ENCODE measurements at places on chromosomes 13 and 19. TPM values are rescaled to one million over a fixed set of nuclear protein-coding genes. Genes with fewer than 3 reads are reported as not detected.
A peak's percentile ranks its signal among the peaks of the same experiment; 100 is the strongest.

DNA sequence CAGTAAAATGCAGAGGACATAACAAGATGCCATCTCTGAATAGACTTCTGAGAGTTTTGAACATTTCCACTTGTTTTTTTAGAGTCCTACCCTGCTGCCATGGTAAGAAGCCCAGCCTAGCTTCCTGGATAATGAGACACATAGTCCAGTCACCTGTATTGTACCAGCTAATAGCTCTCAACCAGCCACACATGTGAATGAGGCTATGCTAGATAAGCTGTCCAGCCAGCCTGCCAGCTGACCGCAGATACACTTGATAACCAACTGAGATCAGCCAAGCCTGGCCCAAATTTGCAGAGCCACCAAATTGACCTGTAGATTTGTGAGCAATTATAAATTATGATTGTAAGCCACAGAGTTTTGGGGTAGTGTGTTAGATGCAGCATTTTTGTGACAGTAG is 10.7 kb downstream of the RFXAP start:
- H3K36me3 ChIP-seq = no peaks in the 10 kb centered on the region
- H3K27me3 ChIP-seq = no peaks in the 10 kb centered on the region
- H3K4me1 ChIP-seq = peaks cover 5% of the 10 kb centered on the region
- no peak overlapping the region for H3K27ac ChIP-seq

GRCh38 chr13:112443191-112443994 is 67.2 kb downstream of the SPACA7 start:
- H3K27me3 ChIP-seq = peaks cover 17% of the 10 kb centered on the region
- H3K4me1 ChIP-seq = no peaks in the 10 kb centered on the region
- DNase-seq = peak; percentile 40
- no peak overlapping the region for H3K27ac ChIP-seq

- H3K36me3 ChIP-seq = no peaks in the 10 kb centered on the region
- no peak for DNase-seq
- no peak overlapping the region for H3K27ac ChIP-seq
- H3K4me1 ChIP-seq = no peaks in the 10 kb centered on the region
- no peak overlapping the region for H3K4me3 ChIP-seq
Measured at GRCh38 chr13:32403108-32403507, 24.8 kb downstream of the N4BP2L1 start.

DNA sequence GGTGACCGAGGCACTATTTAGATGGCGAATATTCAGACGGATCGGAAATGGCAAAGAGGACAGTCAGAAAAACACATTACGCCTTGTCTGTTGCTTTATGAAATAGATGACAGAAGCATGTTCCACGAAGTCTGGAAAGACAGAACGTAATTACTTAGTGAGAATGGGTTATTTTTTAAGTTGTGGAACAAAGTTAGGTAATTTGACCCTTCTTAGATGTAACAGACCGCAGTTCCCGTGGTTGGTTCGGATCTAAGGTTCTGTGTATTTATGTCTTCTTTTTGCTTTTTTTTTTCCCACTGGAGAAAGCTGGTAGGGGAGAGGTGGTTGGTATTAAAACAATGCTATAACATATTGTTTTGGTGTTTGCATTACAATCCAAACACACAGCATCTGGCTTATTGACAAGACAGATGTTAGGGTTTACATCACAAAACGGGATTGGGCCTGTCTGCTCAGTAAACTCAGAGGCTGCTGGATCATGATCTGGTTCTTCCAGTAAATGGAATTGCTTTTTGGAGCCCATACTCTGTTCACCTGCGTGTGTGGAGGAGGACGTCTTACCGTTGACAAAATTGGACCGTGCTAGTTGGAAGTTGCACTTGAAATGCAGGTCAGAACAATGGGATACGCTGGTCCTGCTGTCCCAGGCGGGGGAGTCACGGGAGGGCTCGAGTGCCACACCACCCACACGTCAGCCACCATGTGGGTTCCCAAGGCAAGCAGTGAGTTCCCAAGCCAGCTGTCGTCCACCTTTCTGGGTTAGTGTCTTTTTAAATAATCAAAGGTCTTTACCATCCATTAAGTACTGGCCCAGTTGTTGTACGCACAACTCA is 13.8 kb downstream of the ATP11A start:
- H3K36me3 ChIP-seq = no peaks in the 10 kb centered on the region
- H3K27me3 ChIP-seq = no peaks in the 10 kb centered on the region
- H3K27ac ChIP-seq = no peak overlapping the region
- no peaks in the 10 kb centered on the region for H3K4me1 ChIP-seq
- DNase-seq = no peak
- no peak overlapping the region for H3K4me3 ChIP-seq

GRCh38 chr19:33758541-33759013 is 38.1 kb upstream of the KCTD15 start:
- H3K4me1 ChIP-seq = no peaks in the 10 kb centered on the region
- no peak overlapping the region for H3K27ac ChIP-seq
- no peak overlapping the region for H3K4me3 ChIP-seq
- no peaks in the 10 kb centered on the region for H3K27me3 ChIP-seq
- no peak for DNase-seq

DNA sequence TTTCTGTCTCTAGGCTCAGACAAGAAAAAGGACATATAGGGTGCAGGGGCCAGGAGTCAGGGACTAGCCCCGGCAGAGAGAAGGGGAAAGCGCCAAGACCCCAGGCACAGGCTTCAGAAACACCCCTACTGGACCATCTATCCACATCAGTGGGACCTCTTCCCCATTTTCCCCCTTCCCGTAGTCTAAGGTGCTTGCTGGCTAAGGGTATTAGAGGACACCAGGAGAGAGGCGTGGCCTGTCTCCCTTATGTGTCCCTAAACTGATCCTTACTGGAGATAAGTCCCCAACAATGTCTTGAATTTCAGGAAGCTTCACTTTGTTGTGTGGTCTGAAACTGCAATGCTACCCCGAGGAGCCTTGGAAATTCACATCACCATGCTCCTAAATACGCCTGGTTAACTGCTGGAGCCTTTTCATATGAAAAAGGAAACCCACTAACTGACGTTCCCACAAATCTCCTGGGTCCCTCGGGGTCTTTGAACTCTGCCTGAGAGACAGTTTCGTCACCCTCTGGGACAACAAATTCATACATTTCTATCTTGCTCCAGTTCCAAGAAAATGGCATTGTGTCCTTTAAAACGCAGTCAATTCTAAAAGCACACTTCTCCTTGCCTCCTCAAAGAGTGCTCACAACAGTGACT is 197.7 kb downstream of the COL4A1 start:
- no peaks in the 10 kb centered on the region for H3K27me3 ChIP-seq
- no peak overlapping the region for H3K4me3 ChIP-seq

DNA sequence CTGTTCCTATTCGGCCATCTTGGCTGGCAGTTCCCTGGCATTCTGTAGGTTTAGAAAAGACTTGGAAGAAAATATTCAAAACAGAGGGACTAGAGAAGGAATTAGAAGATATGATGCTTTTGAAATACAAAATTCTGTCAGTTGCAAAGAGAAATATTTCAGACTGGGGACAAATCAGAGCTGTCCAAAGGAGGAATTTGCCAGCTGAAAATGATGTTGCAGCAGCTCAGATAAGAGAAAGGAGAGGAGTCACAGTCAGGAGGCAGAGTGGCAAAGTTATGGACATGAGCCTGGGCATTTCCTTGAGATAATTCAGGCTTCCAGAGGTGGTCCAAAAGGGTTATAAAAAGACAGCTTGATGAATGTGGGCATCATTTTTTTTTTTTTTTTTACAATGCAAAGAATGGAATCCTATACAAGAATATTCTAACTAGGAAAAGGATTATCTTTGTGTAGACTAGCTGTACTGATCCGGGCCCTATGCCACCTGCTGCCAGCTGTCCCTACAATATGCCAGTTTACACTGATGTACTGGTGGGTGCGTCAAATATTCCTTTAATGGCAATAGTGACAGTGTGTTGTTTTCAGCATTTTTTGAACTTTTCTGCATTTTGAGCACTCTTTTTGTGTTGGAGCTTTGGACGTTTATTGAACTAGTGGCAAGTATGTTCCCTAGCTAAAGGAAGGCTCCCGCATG is 31.8 kb upstream of the CBY2 start:
- no peak overlapping the region for H3K4me3 ChIP-seq
- no peak for DNase-seq
- no peaks in the 10 kb centered on the region for H3K36me3 ChIP-seq
- H3K27ac ChIP-seq = no peak overlapping the region
- no peaks in the 10 kb centered on the region for H3K4me1 ChIP-seq

DNA sequence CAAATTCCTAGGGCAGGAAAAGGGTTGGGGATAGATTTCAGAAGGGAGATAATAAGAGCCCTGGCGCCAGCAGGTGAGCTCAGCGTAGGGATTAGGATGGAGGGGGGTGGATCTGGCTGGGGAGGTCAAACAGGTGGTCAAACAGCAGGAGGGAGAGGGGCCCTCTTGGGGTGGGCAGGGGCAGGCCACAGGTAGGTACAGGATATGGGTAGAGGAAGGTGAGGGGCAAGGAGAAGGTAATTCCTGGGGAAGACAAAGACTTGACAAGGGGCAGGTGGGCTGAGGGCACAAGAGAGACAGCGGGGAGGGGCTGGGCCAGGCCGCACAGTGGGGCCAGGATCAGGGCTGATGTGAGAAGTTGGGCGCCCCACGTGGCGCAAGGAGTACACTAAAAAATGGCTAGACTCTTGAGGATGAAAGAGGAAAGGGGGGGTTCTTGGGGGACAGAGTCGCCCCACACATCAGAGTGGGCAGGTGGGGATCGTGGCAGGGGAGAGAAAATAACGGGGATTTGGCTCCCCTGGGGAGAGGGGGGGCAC is 713 bp downstream of the KRI1 start:
- no peaks in the 10 kb centered on the region for H3K27me3 ChIP-seq
- peaks cover 37% of the 10 kb centered on the region for H3K4me1 ChIP-seq
- DNase-seq = peak; percentile 45
- peak overlapping the region; percentile 58 for H3K4me3 ChIP-seq

GRCh38 chr13:107035778-107036177 is 467.8 kb upstream of the ARGLU1 start:
- H3K27ac ChIP-seq = no peak overlapping the region
- no peak for DNase-seq
- no peaks in the 10 kb centered on the region for H3K27me3 ChIP-seq
- no peaks in the 10 kb centered on the region for H3K4me1 ChIP-seq
- no peaks in the 10 kb centered on the region for H3K36me3 ChIP-seq
- H3K4me3 ChIP-seq = no peak overlapping the region

The FAAP24 gene
- not detected for total RNA-seq

The COX7A1 gene
- total RNA-seq = 29.0 TPM

The PSG1 gene
- not detected for total RNA-seq

The CNFN gene
- total RNA-seq = not detected

The PCP2 gene
- total RNA-seq = not detected

The SBK2 gene
- not detected for total RNA-seq

The ATP5F1D gene
- 156 TPM for total RNA-seq

The TINCR gene
- total RNA-seq = 0.52 TPM

The KASH5 gene
- 0.66 TPM for total RNA-seq

The CGB8 gene
- total RNA-seq = not detected

The LRFN3 gene
- 13.2 TPM for total RNA-seq

The MBD3L2 gene
- total RNA-seq = not detected
